ENCODE measurements at places on chromosomes 5 and 9.
A peak's percentile ranks its signal among the peaks of the same experiment; 100 is the strongest.

DNA sequence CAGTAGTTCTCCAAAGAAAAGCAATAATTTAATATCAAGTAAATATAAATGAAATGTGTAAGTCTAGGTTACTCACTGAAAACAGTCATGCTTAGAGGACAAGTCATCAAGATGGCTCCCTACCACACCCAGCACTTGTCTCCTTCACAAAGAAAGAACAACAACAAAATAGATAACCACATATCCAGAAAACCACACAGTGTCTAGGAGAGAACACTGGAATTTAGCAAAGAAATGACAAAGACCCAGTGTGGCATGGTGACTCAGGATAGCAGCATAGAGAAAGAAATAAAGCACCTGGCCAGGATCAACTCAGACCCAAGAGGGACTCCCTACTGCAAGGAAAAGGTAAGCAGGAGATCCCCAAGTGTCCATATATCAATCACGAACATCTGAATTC is 356.2 kb downstream of the TMEM161B start:
- no peak for DNase-seq

- DNase-seq = no peak
Measured at GRCh38 chr5:67620424-67621397, 424.1 kb upstream of the CD180 start.

- DNase-seq = no peak
Measured at GRCh38 chr9:137820161-137820855, 57.3 kb upstream of the CACNA1B start.

DNA sequence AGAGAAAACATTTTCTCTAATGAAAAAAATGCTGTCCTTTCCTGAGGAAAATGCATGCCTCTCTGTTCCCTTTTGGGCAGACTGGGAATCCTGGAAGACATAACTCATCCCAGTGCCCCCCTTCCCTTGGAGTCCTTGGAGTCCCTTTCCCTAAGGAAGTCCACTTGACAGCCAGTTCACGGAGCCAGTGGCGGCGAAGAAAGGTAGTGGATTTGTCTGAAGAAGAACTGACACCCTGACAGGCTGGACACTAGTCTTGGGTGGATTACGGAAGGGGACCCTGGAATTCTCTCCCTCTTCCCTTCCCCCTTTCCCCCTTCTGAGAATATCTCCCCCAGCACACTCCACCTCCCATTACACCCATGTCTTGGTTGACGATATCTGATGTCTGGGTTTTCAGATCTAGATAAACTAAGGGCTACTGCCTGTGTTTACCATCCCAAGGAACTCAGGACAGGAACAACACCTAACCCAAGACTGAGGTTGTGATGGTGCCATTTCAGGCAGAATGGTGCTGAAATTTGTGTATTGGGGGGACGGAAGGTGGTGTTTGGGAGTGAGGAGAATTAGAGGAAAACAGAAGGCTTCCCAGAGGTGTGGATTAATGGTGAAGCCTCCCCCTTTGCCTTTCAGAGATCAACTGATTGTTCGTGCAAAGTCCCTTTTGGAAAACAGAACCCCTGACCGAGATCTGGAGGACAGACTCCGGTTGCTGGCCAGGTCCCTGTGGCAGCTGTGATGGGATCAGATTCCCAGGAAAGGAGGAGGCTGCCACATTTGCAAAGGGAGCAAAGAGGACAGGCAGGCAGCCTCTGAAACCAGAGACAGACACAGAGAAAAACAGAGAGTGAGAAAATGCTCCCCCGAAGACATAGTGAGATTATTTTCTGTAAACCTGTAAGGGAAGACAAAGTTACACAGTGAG is 704 bp downstream of the SPARC start:
- DNase-seq = no peak

- no peak for DNase-seq
Measured at GRCh38 chr5:1729641-1730486, 69.8 kb downstream of the MRPL36 start.

DNA sequence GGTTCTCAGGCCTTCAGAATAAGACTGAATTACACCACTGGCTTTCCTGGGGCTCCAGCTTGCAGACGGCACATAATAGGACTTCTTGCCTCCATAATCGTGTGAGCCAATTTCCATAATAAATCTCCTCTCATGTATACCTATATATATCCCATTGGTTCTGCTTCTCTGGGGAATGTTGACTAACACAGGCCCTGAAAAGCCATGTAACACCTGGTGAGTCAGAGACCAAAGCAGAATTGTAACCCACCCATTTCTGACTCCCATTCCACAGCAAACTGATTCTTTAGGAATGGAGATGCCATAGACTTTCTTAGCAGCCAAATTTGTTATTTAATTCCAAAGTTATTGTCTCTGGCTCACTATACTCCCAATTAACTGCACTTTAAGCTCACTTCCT is 85.4 kb upstream of the AGXT2 start:
- DNase-seq = no peak

DNA sequence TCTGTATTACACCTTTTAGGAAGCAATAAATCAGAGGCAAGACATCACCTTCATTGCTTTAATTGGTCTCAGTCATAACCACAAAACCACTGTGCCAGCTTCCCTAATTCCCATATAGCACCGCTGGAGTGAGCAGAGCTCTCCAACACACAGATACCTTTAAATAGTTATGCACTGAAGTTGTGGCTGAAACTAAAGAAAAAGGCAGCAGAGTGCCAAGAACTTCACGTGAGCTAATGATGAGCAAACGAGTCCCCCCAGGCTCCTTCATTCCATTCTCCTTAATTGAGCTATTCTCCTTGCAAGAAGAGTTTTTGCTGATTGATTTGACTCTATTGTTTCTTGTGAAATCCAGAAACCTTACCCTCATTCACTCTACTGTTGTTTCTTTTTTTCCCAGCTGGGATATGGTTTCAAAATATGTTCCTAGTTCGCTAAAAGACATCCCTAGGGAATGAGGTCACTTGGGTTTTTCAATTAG is 501.5 kb downstream of the SPATA31D1 start:
- peak; percentile 53 for DNase-seq

GRCh38 chr9:93680443-93681268 is 104.3 kb downstream of the PHF2 start:
- peak; percentile 13 for DNase-seq

DNA sequence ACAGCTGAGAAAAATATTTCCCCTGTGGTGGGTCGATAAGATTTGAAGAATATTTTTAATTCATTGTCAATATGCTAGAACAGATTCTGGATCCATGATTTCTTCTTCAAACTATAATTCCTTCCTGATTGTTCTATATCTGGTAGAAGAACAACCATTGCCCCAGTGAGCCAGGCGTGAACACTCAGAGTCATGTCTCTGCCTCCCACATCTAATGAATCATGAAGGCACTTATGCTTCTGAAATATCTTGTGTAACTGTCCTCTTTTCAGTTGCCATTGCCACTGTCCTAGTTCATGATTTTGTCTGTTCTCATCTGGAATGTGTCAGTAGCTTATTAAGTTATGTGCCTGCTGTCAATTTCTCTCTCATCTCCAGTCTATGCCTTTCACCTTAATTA is 40.0 kb downstream of the GABRG2 start:
- DNase-seq = no peak

DNA sequence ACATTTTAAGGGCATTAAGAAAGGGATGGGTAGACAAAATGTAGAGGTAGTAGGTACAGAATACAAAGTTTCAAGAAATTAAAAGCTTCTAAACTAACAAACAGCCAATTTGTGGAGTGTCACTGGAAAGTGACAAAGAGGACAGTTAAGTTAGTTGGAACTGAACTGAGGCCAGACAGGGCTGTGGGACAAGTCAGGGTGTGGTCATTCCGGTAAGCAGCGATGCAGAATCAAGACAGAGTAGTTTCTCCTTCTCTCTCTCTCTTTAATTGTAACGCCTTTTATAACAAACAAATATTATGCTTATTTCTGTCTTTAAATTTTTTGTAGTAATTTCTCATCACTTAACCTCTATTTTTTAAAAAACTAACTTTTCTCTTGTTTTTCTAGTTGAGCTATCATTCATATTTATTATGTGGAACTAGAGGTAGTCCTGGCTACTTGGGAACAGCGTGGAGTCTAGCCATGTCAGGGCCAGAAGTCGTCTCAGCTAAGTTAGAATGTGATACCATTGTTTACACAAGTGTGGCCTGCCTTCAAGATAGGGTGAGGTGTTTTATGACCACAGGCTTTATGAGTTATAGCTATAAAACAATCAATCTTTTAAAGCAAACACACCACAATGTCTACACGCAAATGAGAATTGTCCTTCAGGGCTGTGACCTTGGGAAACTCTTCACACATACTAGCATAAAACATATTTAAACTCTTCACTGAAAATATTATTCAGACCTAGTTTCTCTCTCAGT is 115.3 kb upstream of the CDKN2B start:
- no peak for DNase-seq

GRCh38 chr9:8567963-8568579 is 768.5 kb upstream of the DMAC1 start:
- no peak for DNase-seq

GRCh38 chr9:102049586-102050246 is 311.3 kb upstream of the GRIN3A start:
- no peak for DNase-seq

DNA sequence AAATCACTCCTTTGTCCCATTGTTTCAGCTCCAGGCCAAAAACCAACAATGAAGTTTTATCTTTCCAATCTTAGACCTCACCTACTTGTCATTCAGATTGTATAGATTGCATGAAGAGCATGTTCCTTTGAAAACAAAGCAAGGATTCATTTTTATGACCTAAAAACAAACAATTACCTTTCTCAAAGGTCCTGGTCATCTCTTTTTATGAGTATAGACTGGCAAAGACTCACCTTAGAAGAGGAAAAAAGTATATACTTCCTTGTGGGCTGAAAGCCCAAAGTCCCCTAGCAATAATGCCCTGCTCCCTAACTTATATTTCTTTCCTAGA is 28.4 kb upstream of the TLE1 start:
- DNase-seq = no peak

All from AG20443 (cell line).